ENCODE measurements at places on chromosomes 7 and 10. TPM values are rescaled to one million over a fixed set of nuclear protein-coding genes. Genes with fewer than 3 reads are reported as not detected.

Gene MEIG1
- 0.66 TPM for polyA plus RNA-seq

Gene PDE6C
- not detected for polyA plus RNA-seq

Gene AZGP1
- not detected for polyA plus RNA-seq

Gene AKR1C2
- 5,660 TPM for polyA plus RNA-seq

Gene LDB3
- 0.13 TPM for polyA plus RNA-seq

Gene ACBD7
- 1.6 TPM for polyA plus RNA-seq

Gene GHRHR
- not detected for polyA plus RNA-seq

Gene ARMC3
- 0.30 TPM for polyA plus RNA-seq

Gene TET1
- polyA plus RNA-seq, result 0.45 TPM

Gene ZNF783
- polyA plus RNA-seq, result 6.6 TPM

Gene VENTX
- polyA plus RNA-seq, result not detected

Gene GPAM
- 5.6 TPM for polyA plus RNA-seq

Gene PODXL
- polyA plus RNA-seq, result 33.6 TPM

Gene ACHE
- polyA plus RNA-seq, result 0.69 TPM

Gene PRSS37
- not detected for polyA plus RNA-seq

Gene KCTD7
- polyA plus RNA-seq, result 7.4 TPM

Gene CFAP70
- polyA plus RNA-seq, result 0.32 TPM

Gene MCM10
- polyA plus RNA-seq, result 24.3 TPM

Gene SPDYE9
- polyA plus RNA-seq, result not detected

Gene PSD
- polyA plus RNA-seq, result 0.75 TPM

Gene CCDC3
- polyA plus RNA-seq, result 0.73 TPM

Gene SEMA3E
- 1.2 TPM for polyA plus RNA-seq

Gene PNLIPRP3
- polyA plus RNA-seq, result not detected

Gene GBX1
- not detected for polyA plus RNA-seq

Gene BEND7
- polyA plus RNA-seq, result 10.4 TPM

Gene MAP3K8
- 26.4 TPM for polyA plus RNA-seq

Gene VPS37D
- polyA plus RNA-seq, result 2.9 TPM

Gene PRR15
- polyA plus RNA-seq, result 1.9 TPM

Gene CHCHD1
- 80.6 TPM for polyA plus RNA-seq

Gene MBL2
- not detected for polyA plus RNA-seq

Gene COG5
- polyA plus RNA-seq, result 27.2 TPM

Gene GPR85
- not detected for polyA plus RNA-seq

Gene INMT
- polyA plus RNA-seq, result 0.03 TPM

Gene PPP1R17
- not detected for polyA plus RNA-seq

Gene BRAF
- polyA plus RNA-seq, result 5.9 TPM

Gene SLC13A4
- polyA plus RNA-seq, result not detected

Gene RNF148
- not detected for polyA plus RNA-seq

Gene TMEM26
- 0.03 TPM for polyA plus RNA-seq

Gene PHF14
- polyA plus RNA-seq, result 32.2 TPM

Gene POMZP3
- polyA plus RNA-seq, result 17.4 TPM

Gene NPFFR1
- not detected for polyA plus RNA-seq

Gene TRIP6
- polyA plus RNA-seq, result 38.5 TPM

Gene ACTA2
- 25.9 TPM for polyA plus RNA-seq

Gene TEX47
- polyA plus RNA-seq, result not detected

Gene GIMAP7
- not detected for polyA plus RNA-seq

Gene SCRN1
- 49.1 TPM for polyA plus RNA-seq

Gene CLDN4
- polyA plus RNA-seq, result 1.5 TPM

Gene PFKP
- polyA plus RNA-seq, result 273 TPM

Gene THSD7A
- polyA plus RNA-seq, result 5.7 TPM

Gene AKR1E2
- polyA plus RNA-seq, result 15.2 TPM

Gene NOM1
- polyA plus RNA-seq, result 19.0 TPM

Gene HHEX
- polyA plus RNA-seq, result 16.0 TPM

Gene C7orf57
- 0.09 TPM for polyA plus RNA-seq

Gene CALHM3
- polyA plus RNA-seq, result 0.17 TPM

Gene GNG11
- 26.3 TPM for polyA plus RNA-seq

Gene CARD11
- polyA plus RNA-seq, result 1.1 TPM

Gene AGBL3
- polyA plus RNA-seq, result 2.7 TPM

Gene VWDE
- 0.59 TPM for polyA plus RNA-seq

Gene ADGRA1
- polyA plus RNA-seq, result not detected
